ENCODE measurements at places on chromosomes 16 and 17.

- no peak for DNase-seq
- no peaks in the 10 kb centered on the region for H3K27me3 ChIP-seq
- no peaks in the 10 kb centered on the region for H3K4me1 ChIP-seq
- H3K4me3 ChIP-seq: no peak overlapping the region
These were observed 9.4 kb upstream of the KCNJ2 start for GRCh38 chr17:70159980-70160379.

DNA sequence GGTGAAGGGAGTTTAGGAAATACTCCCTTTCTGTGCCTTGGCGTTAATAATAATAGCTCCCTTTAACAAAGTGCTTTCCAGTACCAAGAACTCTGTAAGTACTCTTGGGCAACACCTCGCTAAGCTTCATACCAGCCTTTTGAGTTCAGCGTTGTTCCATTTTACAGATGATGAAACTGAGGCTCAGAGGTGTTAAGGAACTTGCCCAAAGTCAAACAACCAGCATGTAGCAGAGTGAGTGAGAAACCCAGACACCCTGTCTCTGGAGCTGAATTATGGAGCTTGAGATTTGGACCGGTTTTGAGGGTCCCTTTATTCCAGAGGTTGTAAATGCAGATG lies 607 bp downstream of the KATNIP start:
- peak overlapping the region; percentile 77 for H3K27ac ChIP-seq
- H3K4me1 ChIP-seq: peaks cover 13% of the 10 kb centered on the region
- DNase-seq: no peak
- H3K36me3 ChIP-seq: no peaks in the 10 kb centered on the region

GRCh38 chr17:44960691-44961090 lies 7.4 kb downstream of the C1QL1 start:
- H3K27me3 ChIP-seq: peaks cover 78% of the 10 kb centered on the region
- no peaks in the 10 kb centered on the region for H3K4me1 ChIP-seq
- no peak overlapping the region for H3K4me3 ChIP-seq
- no peak for DNase-seq
- H3K27ac ChIP-seq: no peak overlapping the region

DNA sequence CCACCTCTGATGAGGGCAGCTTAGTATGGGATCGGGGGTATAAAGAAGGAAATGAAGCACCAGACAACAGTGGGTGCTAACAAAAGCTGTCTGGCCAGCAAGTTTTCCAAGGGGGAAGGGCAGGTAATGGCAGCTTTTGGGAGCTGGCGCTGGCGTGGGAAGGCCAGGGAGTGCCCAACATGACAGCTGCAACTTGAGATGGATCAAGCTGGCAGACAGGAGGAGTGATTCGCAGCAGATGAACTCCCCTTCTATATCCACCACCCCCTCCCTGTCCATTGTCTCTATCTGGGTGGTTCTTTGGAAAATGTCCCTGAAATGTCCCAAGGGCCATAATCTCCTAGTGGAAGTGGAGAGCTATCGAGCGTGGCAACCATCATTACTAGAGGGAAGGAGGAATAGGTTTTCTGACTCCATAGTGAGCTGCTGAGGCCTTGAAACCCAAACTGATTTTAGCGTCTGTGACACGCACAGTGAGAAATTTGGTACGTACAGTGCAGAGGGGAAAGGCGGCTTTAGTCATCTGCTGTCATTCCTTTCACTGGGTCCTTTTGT lies 4.8 kb upstream of the INPP5K start:
- H3K36me3 ChIP-seq: peaks cover 9% of the 10 kb centered on the region
- H3K4me3 ChIP-seq: no peak overlapping the region
- DNase-seq: no peak
- no peaks in the 10 kb centered on the region for H3K27me3 ChIP-seq
- H3K27ac ChIP-seq: no peak overlapping the region

DNA sequence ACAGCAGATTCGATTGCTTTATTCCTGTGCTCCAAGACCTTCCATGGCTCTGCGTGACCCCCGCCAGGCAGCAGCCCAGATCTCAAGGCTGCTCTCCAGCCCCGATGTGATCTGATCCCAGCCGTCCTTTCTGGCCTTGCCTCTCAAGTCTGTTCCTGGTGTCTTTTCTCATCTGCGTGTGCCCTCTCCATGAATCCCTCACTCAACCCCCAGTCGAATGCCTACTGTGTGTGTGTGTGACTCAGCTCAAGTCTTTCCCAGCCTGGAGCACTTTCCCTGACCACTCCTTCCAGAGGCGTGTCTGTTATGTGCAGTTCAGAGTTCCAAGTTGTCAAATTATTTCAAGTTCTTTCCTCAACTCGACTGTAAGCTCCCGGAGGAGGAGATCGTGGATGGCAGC lies 64.0 kb downstream of the MRM1 start:
- no peak for DNase-seq
- no peaks in the 10 kb centered on the region for H3K36me3 ChIP-seq
- no peak overlapping the region for H3K4me3 ChIP-seq
- H3K27me3 ChIP-seq: peaks cover 18% of the 10 kb centered on the region
- no peaks in the 10 kb centered on the region for H3K4me1 ChIP-seq

GRCh38 chr17:5592382-5592781 lies 8.1 kb upstream of the NLRP1 start:
- peaks cover 4% of the 10 kb centered on the region for H3K4me1 ChIP-seq
- no peaks in the 10 kb centered on the region for H3K36me3 ChIP-seq
- H3K27me3 ChIP-seq: peaks cover 30% of the 10 kb centered on the region
- no peak overlapping the region for H3K4me3 ChIP-seq
- no peak overlapping the region for H3K27ac ChIP-seq
- DNase-seq: no peak

DNA sequence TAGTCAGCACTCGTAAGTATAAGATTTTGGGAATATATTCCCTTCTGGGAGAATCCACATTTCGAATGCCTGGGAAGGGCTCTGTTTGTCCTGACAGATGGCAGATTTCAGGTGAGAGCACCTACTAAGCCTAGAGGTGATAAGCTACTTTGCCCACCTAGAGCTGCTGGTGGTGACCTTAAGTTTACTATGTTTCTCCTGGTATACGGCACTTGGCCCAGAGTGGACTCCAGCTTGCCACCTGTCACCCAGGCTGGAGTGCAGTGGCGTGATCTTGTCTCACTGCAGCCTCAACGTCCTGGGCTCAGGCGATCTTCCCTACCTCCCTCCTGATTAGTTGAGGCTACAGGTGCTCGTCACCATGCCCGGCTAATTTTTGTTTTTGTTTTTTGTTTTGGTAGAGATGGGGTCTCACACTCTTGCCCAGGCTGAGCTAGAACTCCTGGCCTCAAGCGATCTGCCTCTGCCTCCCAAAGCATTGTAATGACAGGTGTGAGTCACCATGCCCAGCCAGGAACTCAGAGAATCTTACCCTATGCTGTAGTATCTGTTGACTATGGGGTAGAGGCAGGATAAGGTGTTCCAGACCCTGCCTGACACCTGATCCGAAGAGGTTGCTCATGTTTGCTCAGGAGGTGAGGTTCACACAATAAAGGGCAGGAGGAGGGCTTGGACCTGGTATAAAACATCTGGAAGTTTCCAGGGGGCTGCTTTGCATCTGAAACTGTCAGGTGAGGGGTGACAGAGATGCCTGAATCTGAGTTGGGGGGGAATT lies at the start of gene ZG16:
TSS of gene ZG16 (plus strand) at position 681 of the 775 bp plus-strand sequence. CDS start 1,011 bp downstream, outside the sequence.
- DNase-seq: no peak
- peaks cover 3% of the 10 kb centered on the region for H3K27me3 ChIP-seq
- no peak within 1 kb of the TSS for H3K4me3 ChIP-seq
- no peaks in the 10 kb centered on the region for H3K4me1 ChIP-seq
- no peaks in the 10 kb centered on the region for H3K36me3 ChIP-seq

- H3K4me3 ChIP-seq: peak overlapping the region; percentile 53
- H3K4me1 ChIP-seq: peaks cover 57% of the 10 kb centered on the region
- no peak for DNase-seq
- peak overlapping the region; percentile 90 for H3K27ac ChIP-seq
- H3K27me3 ChIP-seq: peaks cover 18% of the 10 kb centered on the region
These were observed 119.2 kb downstream of the METRNL start for GRCh38 chr17:83198366-83199341.

DNA sequence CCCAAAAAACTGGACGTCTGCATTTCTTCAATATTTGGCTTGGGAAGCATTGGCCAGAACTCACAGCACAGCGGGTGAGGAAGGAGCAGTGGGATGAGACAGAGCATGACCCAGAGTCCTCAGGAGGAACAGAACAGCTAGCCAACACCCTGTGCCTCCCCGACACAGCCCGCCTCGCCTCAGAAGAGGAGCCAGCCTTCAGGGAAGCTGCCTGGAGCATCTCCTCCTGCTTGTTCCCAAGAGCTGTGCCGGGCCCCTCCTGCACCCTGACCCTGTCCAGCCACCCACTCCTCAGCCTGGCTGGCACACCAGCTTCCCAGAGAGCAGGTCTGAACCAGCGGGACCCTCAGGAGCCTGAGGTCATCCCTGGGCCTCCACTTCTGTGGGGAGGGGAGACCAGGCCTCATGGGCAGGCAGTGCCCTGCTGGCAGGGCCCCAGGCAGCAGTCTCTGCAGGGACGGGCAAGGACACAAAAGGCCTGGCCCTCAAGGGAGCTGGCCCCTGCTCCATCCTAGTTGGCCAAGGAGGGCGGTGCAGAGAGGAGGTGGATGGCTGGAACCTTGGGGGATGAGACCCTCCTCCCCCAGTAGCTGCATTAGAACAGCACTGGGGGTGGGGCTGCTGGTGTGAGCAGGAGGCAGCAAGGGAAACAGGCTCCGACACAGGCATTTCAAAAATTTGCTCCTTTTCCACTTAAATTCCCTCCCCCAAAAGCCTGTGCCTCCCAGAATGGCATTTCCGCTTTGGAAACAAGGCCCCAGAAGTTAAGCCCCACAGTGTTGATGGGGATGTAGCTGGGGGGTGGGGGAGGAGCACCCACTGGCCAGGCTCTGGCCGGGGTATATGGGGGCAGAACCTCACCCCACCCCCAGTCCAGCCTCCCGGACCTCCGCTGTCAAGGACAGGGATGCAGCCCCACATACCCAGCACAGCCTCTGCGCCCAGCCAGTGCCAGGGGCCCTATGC lies 1.8 kb upstream of the BCAR1 start:
- DNase-seq: no peak
- H3K27ac ChIP-seq: no peak overlapping the region
- H3K4me3 ChIP-seq: no peak overlapping the region
- H3K4me1 ChIP-seq: no peaks in the 10 kb centered on the region
- peaks cover 2% of the 10 kb centered on the region for H3K27me3 ChIP-seq

DNA sequence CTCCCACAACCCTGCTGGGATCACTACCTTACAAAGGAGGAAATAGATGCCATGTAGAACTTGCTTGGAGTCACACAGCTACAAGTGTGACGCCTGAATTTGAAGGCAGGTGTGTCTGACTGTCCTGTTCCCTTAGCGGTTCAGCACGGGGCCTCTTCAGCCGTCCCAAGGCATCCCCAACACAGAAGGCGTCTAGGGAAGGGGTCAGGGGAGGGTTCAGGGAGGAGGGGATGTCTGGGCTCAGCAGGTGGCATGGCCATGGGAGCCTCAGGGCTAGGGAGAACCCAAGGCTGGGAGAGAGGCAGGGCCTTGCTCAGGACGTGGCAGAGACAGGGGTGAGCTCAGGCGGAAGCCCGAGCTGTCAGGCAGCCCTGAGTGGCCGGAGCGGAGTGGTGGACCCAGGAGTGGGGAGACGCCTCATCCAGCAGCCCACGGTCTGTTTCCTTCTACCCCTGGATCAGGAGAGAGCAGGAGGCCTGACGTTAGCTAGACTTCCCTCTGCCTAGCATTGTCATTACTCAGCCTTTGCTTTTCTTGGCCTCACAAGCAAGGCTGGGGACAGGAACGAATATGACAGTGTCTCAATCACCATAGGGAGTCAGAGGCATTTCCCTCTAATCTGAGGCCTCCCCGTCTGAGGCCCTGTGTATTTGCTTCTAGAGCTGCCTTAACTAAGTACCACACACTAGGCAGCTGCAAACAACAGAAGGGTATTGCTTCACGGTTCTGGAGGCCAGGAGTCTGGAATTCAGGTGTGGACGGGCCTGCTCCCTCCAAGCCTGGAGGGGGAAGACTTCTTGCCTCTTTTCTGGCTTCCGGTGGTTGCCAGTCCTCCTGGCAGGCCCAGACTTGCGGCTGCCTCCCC lies 31.3 kb upstream of the ANKRD40CL start:
- H3K36me3 ChIP-seq: no peaks in the 10 kb centered on the region
- DNase-seq: no peak

DNA sequence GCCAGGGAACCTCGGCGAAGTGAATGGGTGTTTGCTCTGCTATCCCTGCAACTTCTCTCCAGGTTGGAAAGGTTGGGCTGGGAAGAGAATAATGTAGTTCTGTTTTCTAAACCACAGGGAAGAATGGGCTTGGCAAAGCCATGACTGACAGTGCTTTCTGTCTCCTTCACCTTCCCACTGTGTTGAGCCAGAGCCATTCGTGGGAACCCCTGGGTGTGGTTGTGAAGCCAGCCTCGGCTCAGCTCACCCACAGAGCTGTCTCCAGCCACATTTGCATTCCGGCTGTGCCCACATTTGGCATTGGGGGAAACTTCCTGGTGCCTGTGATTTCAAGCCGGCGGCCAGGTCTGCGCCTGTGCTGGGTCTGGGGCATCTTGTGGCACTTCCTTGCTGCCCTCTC lies 39.9 kb downstream of the BAIAP2 start:
- no peaks in the 10 kb centered on the region for H3K36me3 ChIP-seq
- H3K4me3 ChIP-seq: no peak overlapping the region

DNA sequence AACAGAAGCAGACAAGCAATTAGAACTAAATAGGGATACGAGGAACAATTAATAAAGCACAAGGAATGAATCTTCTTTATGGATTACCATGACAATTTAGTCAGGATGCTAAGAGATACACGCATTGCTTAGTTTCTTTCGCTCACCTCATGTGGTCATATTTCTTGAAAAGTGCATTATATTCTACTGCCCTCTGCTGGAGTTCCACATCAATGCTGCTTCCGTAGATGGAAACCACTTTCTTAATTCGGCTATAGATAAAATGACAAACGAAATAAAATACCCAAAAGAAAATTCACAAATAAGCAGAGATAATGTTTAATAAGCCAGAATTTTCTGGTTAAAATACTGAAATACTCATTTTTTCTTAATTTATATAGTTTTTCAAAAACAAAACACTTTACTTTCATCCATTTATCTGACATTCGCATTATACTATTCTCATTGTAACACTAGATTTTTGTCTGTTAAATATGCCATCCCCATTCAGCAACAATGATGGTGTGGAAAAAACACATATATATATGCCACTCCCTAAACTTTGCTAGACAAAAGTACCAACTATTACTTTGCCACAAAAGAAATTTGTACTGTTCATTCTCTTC lies 22.0 kb upstream of the PHLPP2 start:
- no peak overlapping the region for H3K27ac ChIP-seq
- H3K36me3 ChIP-seq: peaks cover 8% of the 10 kb centered on the region
- no peaks in the 10 kb centered on the region for H3K27me3 ChIP-seq
- H3K4me1 ChIP-seq: no peaks in the 10 kb centered on the region
- peak; percentile 70 for DNase-seq

GRCh38 chr17:37488009-37488604 lies 1.6 kb upstream of the DUSP14 start:
- no peaks in the 10 kb centered on the region for H3K36me3 ChIP-seq
- DNase-seq: no peak
- no peak overlapping the region for H3K27ac ChIP-seq
- H3K27me3 ChIP-seq: no peaks in the 10 kb centered on the region
- peaks cover 24% of the 10 kb centered on the region for H3K4me1 ChIP-seq
- no peak overlapping the region for H3K4me3 ChIP-seq
